HCT116 (cell line): ENCODE measurements at places on chromosomes 4 and X.

DNA sequence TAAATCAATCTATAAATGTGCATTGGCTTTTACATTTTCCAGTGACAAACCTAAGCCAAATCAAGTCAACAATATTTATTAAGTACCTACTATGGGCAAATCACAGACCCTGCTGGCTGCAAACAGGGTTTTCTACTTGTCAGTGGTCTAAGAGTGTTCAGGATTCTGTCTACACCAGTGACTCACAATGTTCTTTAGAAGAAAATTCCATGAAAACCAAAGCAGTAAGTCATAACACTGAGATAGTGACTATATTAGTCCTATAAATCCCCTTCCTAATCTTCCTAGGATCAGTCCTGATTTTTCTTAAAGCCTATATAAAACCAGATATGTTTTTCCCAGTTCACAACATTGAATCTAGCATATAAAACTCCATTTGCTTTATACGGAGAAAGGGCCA, 69.7 kb downstream of the PPP3CA start:
- H3K4me1 ChIP-seq: peaks cover 4% of the 10 kb centered on the region; the same call in 1 of the 2 replicates
- no peak overlapping the region for H3K4me3 ChIP-seq
- H3K36me3 ChIP-seq: no peaks in the 10 kb centered on the region
- H3K27ac ChIP-seq: no peak overlapping the region
- H3K27me3 ChIP-seq: no peaks in the 10 kb centered on the region

DNA sequence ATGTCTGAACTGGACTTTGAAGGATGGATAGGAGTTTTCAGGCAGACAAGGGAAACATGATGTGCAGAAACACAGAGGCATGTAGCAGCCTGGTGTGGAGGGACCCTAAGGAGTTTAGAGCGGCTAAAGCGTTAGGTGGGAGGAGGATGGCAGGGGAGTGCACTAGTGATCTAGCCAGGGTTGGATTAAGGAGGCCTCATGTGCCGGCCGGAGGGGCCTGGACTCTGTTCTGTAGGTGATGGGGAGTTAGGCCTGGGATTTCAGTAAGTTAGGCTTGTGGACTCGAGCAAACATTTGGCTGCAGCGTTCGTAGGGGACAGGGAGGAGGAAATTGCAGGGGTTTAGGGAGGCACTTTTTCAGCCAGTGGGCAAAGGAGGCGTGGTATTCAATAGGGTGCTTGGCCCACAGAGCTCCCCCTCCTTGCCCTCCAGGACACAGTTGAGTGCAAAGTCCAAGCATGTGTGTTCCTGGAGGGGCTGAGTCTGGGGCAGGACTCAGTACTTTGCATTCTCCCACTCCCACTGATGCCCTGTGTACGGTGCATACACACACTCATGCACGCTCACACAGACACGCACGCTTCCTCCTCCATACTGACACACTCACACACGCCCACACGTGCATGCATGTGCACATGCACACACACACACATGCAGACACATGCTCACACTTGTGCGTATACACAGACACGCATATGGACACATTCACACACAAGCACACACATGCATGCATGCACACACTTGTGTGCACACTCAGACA, 18.6 kb downstream of the PSAPL1 start:
- DNase-seq: no peak
- no peak overlapping the region for H3K27ac ChIP-seq
- no peak overlapping the region for H3K4me3 ChIP-seq
- no peaks in the 10 kb centered on the region for H3K36me3 ChIP-seq
- no peaks in the 10 kb centered on the region for H3K27me3 ChIP-seq
- no peaks in the 10 kb centered on the region for H3K4me1 ChIP-seq

- no peak overlapping the region for H3K4me3 ChIP-seq
- no peak for DNase-seq
- no peak overlapping the region for H3K27ac ChIP-seq
- no peaks in the 10 kb centered on the region for H3K27me3 ChIP-seq
- H3K4me1 ChIP-seq: no peaks in the 10 kb centered on the region
- no peaks in the 10 kb centered on the region for H3K36me3 ChIP-seq
Measured at GRCh38 chr4:11009281-11009680, 324.7 kb upstream of the CLNK start.

DNA sequence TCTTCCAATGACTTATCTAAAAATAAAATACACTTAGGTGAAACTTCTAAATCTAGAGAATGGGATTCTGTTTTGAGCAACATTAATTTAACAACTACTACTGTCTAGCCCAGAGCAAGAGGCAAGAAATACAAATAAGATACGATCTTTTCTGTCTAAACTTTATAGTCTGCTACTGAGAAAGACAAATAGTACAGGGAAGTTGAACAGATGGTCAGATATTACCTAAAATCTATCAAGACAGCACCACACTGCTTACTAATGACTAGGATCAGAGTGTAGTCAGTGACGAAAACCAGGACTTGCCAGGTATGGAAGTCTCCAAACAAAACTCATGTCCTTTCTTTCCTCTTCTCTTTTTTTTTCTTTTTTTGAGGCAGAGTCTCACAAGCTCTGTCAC, 7.1 kb downstream of the FAM13A start:
- H3K4me3 ChIP-seq: no peak overlapping the region
- no peak for DNase-seq
- H3K27me3 ChIP-seq: no peaks in the 10 kb centered on the region
- no peaks in the 10 kb centered on the region for H3K36me3 ChIP-seq

GRCh38 chr4:14348506-14348905, 653.8 kb upstream of the CPEB2 start:
- H3K36me3 ChIP-seq: no peaks in the 10 kb centered on the region
- no peak overlapping the region for H3K4me3 ChIP-seq
- no peaks in the 10 kb centered on the region for H3K27me3 ChIP-seq
- no peaks in the 10 kb centered on the region for H3K4me1 ChIP-seq
- no peak for DNase-seq

- H3K4me3 ChIP-seq: no peak overlapping the region
- no peaks in the 10 kb centered on the region for H3K27me3 ChIP-seq
- H3K27ac ChIP-seq: no peak overlapping the region
- H3K36me3 ChIP-seq: no peaks in the 10 kb centered on the region
- DNase-seq: no peak
Measured at GRCh38 chr4:89353514-89353913, 45.9 kb upstream of the GPRIN3 start.

DNA sequence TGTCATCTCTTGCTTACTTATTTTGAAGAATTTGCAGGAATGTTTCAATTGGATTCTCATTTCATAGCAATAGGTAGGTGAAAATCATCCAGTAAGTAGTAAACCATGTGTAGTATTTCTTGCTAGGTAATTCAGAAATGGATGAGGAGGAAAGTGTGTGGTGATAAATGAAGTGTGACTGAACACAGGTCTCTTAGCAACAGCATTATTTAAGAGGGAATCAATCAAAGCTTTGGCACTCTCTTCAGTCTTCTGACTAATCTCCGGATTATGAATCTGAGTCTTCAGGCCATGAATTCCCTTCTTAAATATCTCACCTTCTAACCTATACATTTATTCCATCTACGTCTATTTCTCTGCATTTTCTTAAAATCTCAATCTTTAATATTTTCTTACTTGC, 55.8 kb upstream of the ARHGAP24 start:
- H3K36me3 ChIP-seq: no peaks in the 10 kb centered on the region
- no peak overlapping the region for H3K27ac ChIP-seq
- H3K4me1 ChIP-seq: no peaks in the 10 kb centered on the region
- no peaks in the 10 kb centered on the region for H3K27me3 ChIP-seq

DNA sequence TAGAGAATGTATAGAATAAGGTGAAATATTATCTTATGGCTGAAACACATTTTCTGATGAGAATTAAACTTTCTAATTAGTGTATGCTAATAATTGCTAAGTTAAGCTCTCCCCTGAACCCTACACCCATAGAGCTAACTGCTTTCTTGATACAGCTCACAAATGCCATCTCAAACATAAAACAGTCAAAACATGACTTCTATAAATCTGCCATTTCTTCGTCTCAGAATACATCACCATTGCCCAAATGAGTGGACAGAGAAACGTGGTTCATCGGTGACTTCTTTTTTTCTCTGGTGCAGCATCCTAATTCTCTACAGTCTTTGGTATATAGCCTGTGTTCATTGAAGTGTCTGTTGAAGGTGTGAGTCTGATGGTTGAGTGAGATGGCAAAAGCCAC, 554.6 kb downstream of the NLGN4X start:
- no peaks in the 10 kb centered on the region for H3K4me1 ChIP-seq
- DNase-seq: no peak
- no peak overlapping the region for H3K27ac ChIP-seq
- H3K27me3 ChIP-seq: no peaks in the 10 kb centered on the region
- no peak overlapping the region for H3K4me3 ChIP-seq
- H3K36me3 ChIP-seq: no peaks in the 10 kb centered on the region

DNA sequence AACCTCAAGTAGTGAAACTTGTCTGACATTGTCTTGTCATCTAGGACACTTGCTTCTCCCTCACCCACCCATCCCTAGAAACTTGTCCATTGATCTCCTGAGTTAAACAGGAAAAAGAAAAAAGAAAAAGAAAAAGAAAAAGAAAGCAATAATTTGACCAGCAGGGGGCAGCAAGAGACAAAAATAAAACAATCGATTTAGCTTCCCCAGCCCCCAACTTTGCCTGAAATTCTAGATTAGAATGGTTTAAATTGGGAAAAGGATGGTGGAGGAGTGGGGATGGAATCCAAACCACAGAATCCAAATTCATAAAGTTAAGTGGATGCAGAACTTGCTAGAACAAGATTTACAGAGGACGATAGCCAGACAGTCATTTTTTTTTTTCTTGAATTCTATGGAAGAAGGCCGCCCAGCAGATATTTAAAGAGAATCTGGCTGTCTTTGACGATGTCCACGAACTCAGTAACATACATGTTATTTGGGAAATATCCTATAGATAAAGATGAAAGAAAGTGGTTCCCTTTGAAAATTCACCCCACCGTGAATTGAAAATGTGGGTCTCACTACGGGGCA, 282.9 kb downstream of the USP46 start:
- no peaks in the 10 kb centered on the region for H3K4me1 ChIP-seq
- no peak overlapping the region for H3K4me3 ChIP-seq
- peaks cover 10% of the 10 kb centered on the region for H3K27me3 ChIP-seq
- no peak overlapping the region for H3K27ac ChIP-seq
- peak; percentile 33 for DNase-seq

- DNase-seq: no peak
- no peak overlapping the region for H3K27ac ChIP-seq
- H3K36me3 ChIP-seq: no peaks in the 10 kb centered on the region
- H3K4me1 ChIP-seq: no peaks in the 10 kb centered on the region
Measured at GRCh38 chrX:63561425-63561824, 210.3 kb upstream of the SPIN4 start.

- no peak for DNase-seq
- peaks cover 11% of the 10 kb centered on the region for H3K4me1 ChIP-seq
- H3K27me3 ChIP-seq: no peaks in the 10 kb centered on the region
- H3K27ac ChIP-seq: peak within 1 kb of the TSS; percentile 90
Measured at GRCh38 chr4:185395238-185395955, at the start of gene LRP2BP. Gene LRP2BP (minus strand): TSS chr4:185395924. CDS start chr4:185378186, 17,738 bp downstream.

GRCh38 chrX:7709845-7710244, 133.1 kb upstream of the VCX start:
- H3K27me3 ChIP-seq: no peaks in the 10 kb centered on the region
- H3K4me3 ChIP-seq: no peak overlapping the region
- H3K36me3 ChIP-seq: no peaks in the 10 kb centered on the region
- DNase-seq: no peak
- H3K4me1 ChIP-seq: no peaks in the 10 kb centered on the region

DNA sequence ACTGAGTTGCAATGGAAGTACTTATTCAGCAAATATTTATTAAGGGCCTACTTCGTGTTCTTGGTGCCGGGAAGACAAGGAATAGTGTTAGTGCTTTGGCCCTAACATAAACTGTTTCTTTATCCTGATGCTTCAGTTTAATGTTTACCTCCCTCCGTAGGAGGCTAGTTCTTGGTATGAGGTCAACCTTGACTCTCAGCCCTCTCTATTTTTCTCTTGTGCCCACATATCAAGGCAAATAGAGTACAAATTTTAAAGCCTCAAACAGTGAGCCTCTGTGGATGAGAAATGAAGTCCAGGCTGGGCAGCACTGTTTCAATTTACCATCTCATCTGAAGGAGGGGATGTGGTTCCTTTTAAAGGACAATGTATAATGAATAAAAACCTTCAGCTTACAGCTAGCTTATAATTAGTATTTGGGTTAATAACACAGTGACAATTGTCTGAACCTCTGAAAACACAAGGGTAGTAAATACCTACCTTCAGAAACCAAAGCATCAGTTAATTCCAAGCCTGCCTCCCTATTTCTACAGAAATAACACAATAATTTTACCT, 68.5 kb downstream of the SH3RF1 start:
- H3K36me3 ChIP-seq: no peaks in the 10 kb centered on the region
- DNase-seq: no peak
- peaks cover 7% of the 10 kb centered on the region for H3K4me1 ChIP-seq

DNA sequence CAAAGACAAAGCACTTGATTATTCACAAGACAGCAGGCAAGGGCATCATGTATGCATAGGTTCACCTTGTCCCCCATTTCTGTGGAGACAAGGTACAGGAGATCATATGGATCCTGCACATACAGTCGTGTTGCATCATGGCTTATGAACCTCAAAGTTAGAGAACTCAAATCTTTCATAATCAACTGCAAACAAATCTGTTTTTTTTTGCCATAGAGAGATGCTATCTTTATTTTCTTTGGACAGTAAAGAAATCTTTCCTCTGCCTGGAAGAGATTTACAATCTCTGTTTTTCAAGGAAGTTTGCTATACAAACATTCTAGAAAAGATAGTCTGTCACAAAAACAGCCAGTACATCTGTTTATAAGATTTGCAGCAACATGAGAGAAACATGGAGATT, 578.8 kb downstream of the ANKRD50 start:
- H3K4me3 ChIP-seq: no peak overlapping the region
- H3K36me3 ChIP-seq: no peaks in the 10 kb centered on the region
- no peak for DNase-seq

GRCh38 chrX:109873574-109873973, 129.3 kb upstream of the TMEM164 start:
- no peak overlapping the region for H3K27ac ChIP-seq
- no peaks in the 10 kb centered on the region for H3K36me3 ChIP-seq
- no peaks in the 10 kb centered on the region for H3K27me3 ChIP-seq
- no peaks in the 10 kb centered on the region for H3K4me1 ChIP-seq
- no peak overlapping the region for H3K4me3 ChIP-seq

DNA sequence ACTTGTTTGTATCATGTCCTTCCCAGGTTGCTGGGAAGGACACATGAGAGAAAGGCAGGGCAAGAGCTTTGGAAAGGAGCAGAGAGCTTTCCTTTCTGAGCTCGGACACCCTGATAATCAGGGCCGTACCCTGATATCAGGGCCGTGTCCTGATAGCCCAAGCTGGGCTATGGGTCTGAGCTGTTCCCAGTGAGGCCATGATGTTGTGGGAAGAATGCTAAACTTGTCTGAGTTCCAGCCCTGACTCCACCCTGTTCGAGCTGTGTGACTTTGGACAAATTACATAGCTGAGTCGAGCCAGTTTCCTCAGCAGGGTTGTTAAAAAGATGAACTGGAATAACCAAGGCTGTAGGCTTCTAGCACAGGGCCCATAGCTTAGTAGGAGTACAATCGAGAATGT, 3.3 kb upstream of the CXCR3 start:
- H3K36me3 ChIP-seq: no peaks in the 10 kb centered on the region
- H3K4me3 ChIP-seq: no peak overlapping the region
- H3K27ac ChIP-seq: no peak overlapping the region
- no peaks in the 10 kb centered on the region for H3K27me3 ChIP-seq

DNA sequence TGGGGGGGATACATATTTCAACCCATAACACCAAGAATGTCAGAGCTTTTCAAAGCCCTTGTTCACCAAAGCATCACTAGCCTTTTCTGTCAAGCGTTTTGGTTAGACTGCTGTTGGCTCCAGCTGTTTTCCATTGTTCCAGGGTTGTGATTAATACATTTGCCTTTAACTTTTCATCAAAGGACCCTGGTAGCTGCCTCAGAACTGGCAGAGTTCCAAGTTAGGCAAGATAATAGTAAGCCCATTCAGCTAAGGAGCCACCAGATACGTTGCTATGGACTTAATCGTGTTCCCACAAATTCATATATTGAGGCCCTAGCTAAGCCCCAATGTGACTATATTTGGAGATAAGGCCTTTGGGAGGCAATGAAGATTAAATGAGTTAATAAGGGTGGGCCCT, 37.1 kb downstream of the ENOPH1 start:
- H3K4me3 ChIP-seq: no peak overlapping the region
- no peaks in the 10 kb centered on the region for H3K27me3 ChIP-seq
- H3K4me1 ChIP-seq: no peaks in the 10 kb centered on the region
